ENCODE measurements at places on chromosomes 7 and 10.

- DNase-seq = no peak
These were observed 39.5 kb downstream of the TSPAN14 start for GRCh38 chr10:80493522-80494051.

DNA sequence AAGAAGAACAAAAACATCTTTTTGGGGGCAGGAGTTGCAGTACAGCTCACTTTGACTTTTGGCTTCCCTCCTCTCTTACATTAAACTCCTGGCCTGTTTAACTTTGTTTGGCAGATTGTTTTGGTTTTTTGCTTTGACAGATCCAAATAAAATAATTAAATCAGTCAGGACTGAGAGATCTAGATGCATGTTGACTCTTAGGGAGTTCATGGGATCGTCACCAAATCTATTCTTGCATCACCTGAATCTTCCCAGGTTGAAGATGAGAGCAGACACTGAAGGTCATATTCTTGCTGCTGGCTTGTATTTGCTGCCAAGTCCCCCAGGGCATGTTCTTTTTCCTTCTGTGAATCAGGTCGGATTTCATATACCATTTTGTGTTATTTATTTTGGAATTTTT is 759.4 kb downstream of the CNTNAP2 start:
- DNase-seq = no peak

GRCh38 chr7:3807824-3808223 is 506.8 kb downstream of the SDK1 start:
- no peak for DNase-seq

GRCh38 chr7:129098409-129099084 is 43.6 kb upstream of the TNPO3 start:
- no peak for DNase-seq

Data from renal cortex interstitium (tissue), 15 donors.